Stimulated activated CD8-positive, alpha-beta memory T cell treated with anti-CD3 and anti-CD28 coated beads, Interleukin-4, amount 100 ng/mL, for 4 hours (primary cell): ENCODE measurements at places on chromosomes 16 and 17.

GRCh38 chr16:81520151-81520470 lies 75.5 kb downstream of the CMIP start:
- no peak for DNase-seq

DNA sequence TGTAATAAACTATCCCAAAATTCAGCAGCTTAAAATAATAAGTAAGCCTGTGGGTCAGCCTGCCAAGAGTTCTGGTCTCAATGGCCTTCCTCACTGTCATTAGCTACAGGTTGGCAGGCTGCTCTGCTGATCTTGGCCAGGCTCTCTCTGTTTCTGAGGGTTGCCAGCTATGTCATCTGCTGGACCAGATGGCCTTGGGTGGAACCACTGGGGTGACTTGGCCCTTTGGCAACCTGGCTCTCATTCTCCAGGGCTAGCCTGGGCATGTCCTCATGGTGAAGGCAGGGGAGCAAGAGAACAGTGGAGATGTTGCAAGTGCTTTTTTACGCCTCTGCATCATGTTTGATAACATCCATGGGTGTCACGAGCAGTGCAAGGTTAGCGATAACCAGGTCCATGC lies 13.9 kb downstream of the ITGAM start:
- no peak for DNase-seq

DNA sequence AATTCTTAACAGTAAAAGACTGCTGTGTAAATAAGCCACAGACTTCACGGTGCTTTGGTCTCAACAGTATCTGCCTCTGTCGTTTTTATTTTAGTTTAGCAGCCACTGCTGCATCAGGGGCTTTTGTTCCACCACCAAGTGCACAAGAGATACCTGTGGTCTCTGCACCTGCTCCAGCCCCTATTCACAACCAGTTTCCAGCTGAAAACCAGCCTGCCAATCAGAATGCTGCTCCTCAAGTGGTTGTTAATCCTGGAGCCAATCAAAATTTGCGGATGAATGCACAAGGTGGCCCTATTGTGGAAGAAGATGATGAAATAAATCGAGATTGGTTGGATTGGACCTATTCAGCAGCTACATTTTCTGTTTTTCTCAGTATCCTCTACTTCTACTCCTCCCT lies 7.9 kb downstream of the HERPUD1 start:
- DNase-seq = no peak

DNA sequence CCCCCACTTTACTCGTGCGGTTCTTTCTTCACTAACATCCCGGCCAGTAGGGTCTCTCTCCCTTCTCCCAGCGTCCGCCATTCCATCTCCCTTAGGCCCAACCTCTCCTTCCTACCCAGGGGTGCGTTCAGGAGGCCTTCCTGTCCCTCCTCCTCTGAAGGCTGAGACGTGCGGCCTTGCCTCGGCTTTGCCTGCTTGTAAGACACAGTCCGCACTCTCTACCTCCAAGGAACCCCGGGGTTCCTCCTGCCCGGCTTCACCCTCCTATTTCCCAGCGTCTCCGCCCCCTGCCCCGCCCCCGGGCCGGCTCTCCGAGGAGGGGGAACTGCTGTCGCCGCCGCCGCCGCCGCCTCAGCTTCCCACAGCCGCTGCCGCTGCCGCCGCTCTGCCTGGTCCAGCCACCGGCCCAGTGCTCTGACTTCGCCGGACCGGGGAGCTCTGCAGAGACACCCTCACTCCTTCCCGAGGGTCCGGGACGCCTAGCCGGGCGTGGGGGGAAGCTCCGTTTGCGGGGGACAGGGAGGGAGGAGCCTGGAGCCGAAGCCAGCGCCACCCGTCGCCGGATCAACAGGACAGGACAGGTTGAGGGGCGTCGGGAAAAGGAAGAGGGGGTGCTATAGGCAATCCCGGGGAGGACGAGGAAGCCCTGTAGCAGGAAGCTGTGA lies 1.2 kb upstream of the FGF11 start:
- DNase-seq = no peak

- no peak for DNase-seq
Observed at GRCh38 chr17:64037802-64038201, 17.4 kb upstream of the ICAM2 start.
